ENCODE measurements at places on chromosomes 2 and 18.

DNA sequence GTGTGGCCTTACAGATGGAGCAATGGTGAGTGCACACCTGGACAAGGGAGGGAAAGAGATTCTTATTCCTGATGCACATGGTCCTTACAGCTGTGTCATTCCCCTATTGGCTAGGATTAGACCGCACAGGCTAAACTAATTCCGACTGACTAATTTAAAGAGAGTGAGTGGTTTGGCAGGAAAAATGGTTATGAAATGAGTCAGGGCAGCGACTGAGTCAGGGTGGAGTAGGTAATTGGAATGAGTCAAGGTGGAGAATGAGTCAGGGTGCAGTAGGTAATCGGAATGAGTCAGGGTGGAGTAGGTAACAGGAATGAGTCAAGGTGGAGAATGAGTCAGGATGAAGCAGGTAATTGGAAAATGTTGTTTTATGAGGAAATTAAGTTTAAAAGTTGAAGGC, 1353.7 kb upstream of the LRRTM1 start:
- no peak for DNase-seq

- DNase-seq = no peak
These were observed 94.3 kb downstream of the NFATC1 start for GRCh38 chr18:79489899-79490625.

GRCh38 chr18:48137374-48138081, 207.1 kb upstream of the SMAD2 start:
- DNase-seq = no peak

DNA sequence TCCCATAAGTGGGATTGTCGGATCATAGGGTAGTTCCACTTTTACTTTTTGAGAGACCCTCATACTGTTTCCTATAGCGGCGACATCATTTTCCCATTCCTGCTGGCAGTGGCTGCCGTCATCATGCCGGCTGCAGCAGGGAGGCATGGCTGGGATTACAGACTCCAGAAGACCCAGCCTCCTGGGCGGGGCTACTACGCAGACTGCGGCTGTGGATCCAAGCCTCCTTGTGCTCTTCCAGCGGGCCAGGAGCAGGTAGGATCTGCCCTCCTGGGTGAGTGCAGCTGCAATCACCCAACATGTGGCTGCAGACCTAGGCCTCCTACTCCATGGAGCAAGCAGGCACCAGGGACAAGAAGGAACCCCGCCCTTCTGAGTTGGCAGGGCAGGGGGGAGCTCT, 359.2 kb downstream of the GALR1 start:
- no peak for DNase-seq

GRCh38 chr2:234145057-234145456, 94.6 kb downstream of the SPP2 start:
- DNase-seq = no peak

DNA sequence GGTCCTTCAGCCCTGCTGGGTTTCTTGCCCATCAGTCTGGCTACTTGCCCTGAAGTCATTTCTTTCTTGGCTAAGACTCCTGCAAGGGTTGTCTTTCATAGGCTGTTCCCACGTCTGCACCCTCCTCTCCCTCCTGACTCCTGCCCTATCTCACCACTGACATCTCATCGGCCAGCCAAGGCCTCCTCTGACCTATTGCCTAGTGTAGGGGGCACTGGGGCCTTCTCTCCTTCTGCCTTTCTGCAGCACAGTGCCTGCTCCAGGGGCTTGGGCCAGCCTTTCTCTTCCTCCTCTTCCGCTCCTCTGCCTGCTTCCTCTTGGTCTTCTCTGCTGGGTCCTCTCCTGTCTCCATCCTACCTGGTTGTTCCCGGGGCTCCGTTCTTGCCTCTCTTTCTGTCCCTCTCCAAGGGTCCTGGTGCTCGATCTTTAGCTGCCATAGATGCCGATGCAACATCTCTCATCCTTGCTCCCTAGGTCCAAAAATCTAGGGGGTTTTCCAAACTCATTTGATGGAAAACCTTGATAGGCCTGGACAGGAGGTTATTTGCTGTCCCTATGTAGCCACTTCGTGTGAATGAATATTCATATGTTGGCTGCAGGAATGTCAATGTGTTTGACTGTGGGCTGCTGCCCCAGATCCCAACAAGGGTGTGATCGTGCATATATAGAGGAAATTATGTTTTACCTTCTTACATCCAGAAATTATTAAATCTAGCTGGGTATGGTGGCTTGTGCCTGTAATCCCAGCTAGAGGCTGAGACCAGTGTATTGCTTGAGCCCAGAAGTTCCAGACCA, 9.7 kb upstream of the NT5DC4 start:
- DNase-seq = no peak

DNA sequence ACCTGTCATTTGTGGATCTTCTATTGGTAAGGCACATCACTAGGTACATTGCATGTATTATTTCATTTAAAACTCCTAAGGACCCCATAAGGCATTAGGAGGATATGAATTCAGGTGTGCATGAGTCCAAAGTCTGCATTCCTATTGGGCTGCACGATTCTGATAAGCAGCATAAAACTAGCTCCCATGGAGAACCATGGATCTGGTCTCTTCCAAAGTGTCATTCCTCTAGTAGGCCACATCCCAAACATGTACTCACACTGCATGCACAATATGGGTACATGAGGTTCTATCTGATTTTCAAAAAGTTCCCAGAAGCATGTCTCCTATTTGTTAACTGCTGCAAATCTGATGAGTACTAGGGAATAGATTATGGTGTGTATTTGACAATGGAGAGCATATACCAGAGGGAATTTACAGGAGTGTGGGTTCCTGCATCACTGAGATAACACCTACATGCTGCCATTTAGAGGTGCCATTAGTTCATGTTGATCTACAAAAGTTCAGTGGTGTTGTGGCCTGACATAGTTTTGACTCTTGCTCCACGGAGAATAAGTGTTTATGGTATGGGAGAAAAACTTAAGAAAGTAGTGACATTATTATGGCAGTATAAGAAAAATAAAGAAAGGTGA, 11.3 kb downstream of the CYTIP start:
- no peak for DNase-seq

DNA sequence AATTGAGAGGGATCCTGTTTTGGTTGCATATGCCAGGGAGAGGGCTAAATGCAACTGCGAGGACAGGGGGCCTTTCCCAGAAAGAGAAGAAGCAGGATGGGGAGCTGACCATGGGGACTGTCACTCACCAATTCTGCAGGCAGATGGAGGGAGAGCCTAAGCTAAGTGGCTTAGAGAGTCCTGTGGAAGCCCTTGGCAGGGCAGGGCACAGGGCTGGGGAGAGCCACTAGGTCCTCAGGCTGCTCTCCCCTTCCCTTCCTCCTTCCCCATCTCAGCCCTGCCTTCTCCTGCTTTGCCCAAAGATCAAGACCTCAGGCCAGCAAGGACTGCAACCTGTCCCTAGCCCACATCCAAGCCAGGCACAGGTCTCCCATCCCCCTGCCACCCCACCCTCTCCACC, 24.4 kb upstream of the CATIP start:
- DNase-seq = no peak

Measured in 8988T (cell line).